ENCODE measurements at places on chromosomes 13 and 19.

DNA sequence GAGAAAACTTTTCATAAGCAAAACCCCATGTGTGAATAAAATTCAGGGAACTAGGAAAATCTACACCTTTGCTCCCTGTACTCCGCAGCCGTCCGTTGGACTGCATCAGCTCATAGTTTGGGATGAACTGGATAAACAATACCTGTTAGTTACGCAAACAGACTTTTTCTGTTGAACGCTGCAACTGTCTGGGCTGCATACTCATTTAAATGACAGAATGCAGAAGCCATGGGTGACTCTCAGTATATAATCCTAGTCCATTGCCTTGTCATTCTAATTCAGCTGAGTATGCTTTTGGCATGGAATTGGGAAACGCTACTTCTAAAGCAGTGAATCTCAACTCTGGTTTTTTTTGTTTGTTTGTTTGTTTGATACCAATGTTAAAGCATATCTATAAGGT, 151.6 kb downstream of the SLITRK1 start:
- DNase-seq: no peak

DNA sequence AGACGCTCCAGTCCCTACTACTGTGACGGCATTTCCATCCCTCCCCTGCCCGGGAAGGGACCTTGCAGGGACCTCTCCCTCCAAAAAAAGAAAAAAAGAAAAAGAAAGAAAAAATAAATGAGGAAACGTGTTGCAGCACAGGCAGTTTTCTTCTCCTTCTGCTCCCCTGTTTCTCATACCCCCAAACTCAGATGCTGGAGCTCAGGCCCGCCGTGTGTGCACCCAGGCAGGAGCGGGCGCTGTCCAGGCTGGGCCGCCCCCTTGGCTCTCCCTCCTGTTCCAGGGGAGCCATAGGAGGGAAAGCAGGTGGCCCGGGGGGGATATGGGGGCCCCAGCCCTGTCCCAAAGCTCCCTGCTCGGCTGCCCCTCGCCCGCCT, 5.8 kb downstream of the YIPF2 start:
- DNase-seq: no peak

DNA sequence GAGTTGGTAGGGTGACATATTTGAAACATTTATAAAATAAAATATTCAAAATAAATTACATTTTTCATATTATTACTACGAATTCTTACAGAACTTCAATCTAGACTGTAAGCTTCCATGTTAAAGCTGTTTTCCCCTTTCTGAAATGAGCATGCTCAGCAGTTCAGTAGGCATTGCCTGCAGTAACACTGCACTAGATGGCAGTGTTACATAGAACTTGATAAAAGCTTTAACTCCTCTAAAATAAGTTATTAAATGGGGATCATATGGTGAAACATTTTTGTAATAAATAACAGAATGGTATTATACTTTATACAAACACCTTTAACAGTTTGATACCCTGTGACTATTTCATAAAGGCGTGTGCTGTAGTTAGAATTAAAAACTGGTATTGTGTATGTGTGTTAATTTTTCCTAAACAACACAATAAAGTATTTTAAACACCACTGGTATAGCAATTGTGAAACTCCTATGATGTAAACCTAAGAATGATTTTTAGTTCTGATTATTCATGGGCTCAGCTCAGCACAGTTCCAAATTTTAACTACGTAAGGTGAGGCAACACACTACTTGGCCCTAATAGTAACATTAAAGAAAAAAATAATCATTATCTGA, 11.6 kb upstream of the GPR18 start:
- no peak for DNase-seq

- DNase-seq: no peak
These were observed 230.7 kb downstream of the RFC3 start for GRCh38 chr13:34048652-34049051.

- DNase-seq: no peak
These were observed 72.7 kb downstream of the KATNAL1 start for GRCh38 chr13:30234619-30235162.

DNA sequence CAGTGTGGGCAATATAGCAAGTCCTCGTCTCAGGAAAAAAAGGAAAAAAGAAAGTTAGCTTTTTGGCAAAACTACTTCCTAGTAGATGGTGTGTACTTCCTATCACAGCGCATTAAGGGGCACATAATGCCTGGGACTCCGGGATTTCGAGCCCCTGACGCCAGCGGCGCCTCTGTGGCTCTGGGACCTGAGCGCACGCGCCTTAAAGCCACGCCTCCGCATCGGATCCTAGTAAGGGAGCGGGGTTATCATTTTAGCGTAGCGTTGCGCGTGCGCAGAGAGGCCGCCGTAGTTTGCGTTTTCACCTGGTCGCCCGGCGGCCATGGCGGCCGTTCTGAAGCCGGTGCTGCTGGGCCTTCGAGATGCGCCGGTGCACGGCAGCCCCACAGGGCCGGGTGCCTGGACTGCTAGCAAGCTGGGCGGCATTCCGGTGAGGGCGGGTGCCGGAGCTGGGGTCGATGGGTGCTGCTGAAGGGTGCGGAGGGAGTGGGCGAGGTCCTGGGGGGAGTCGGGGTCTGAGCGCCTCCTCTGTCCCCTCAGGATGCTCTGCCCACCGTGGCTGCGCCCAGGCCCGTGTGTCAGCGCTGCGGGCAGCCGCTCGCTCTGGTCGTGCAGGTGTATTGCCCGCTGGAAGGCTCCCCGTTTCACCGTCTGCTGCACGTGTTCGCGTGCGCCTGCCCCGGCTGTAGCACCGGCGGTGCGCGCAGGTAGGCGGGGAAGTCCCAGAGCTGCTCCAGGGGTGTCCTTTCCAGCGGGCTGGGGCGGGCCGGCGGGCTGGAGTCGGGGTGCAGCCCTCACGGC, at the start of gene PDCD2L:
TSS of gene PDCD2L (plus strand) at position 291 of the 801 bp plus-strand sequence. CDS start at position 323, 32 bp downstream.
- peak; percentile 91 for DNase-seq

DNA sequence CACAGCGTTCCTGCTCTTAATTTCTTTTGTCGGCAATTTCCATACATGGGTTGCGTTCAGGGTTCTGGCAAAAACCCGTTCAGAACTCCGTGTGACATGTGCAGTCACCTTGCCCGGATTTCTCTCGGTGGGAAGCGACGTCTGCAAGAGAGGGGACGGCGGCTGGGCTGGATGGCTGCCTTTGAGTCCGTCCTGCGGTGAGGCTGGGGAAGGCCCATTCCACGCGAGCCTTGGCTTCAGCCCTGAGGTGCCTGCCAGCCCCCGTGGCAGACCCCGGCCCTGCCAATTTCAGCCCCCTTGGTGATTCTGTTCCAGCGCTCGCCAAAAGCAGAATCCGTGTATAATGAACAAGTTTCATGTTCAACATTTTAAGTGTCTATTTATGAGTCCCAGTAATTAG, 72.6 kb upstream of the TSHZ3 start:
- no peak for DNase-seq

DNA sequence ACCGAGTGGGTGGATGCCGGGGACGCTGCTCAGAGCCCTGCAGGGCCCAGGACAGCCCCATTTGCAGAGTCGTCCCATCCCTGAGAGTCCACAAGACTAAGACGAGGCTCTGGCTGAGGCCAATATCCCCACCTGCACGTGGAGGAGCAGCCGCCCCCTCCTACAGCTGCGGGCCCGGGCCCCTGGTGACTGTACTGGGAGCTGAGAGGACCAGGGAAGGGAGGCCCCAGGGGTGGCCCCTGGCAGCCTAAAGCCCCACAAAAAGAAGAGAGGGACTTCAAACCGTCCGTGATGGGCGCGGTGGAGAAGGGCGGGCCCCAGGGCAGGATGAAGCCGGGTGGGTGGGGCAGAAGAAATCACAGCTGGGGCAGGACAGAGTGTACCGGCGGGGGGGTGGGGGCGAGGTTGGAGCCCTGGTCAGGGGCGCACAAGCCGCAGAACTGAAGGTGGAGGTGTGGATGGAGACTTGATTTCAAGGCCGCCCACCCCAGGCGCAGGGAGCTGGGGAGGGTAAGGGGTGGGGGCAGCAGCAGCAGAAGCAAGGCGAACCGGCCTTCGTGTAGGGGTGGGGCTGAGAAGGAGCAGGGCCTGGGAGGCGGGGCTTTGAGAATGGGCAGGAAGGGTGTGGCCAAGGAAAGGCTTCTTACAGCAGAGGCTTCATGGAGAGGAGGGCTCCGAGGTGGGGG, 12.9 kb downstream of the CFD start:
- peak; percentile 67 for DNase-seq

GRCh38 chr13:90237852-90238251, 1109.6 kb upstream of the MIR17HG start:
- DNase-seq: no peak
